ENCODE measurements at places on chromosomes 16 and 17.

DNA sequence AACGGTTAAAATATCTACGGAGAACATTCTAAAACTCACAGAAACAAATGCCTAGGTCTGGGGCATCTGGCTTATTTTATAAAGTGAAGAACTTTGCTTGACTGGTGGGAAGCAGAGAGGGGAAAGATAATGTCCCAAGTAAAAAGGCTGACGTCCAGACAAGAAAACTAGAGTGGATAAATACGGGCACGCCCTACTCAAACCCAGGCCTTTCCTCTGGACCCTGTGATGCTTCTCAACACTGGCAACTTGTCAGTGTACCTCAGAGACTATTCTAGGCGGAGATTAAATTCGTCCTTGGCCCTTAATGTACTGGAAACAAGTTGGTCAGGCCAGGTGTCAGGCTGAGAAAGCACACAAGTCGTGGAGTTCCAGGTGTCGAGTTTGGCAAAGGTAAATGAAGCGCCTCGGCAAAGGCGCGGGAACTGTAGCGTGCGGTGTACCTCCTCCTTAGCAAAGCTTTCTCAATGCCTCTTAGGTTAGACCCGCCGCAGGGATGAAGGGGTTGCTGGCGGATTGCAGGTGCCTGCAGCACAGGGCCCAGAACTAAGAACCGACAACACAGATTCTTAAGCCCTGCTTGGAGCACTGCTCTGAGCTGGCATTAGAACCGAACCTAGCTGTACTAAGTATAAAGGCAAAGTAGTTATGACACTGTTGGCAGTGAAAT is 668 bp upstream of the UNK start:
- no peak for DNase-seq

DNA sequence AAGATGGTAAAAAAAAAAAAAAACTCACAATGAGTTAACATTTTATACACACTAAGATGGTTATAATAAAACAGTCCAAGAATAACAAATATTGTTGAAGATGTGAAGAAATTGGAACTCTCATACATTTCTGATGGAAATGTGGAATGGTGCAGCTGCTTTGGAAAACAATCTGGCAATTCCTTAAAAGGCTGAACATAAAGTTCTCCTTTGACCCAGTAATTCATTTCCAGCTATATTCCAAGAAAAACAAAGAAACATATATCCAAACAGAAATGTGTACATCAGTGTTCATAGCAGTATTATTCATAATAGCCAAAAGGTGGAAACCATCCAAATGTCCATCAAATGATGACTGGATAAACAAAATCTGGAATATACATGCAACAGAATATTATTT is 97.3 kb upstream of the NETO2 start:
- no peak for DNase-seq

GRCh38 chr17:42969001-42969581 is 4.8 kb upstream of the AARSD1 start:
- DNase-seq: no peak

GRCh38 chr16:75420987-75421819 is 12.1 kb downstream of the CFDP1 start:
- peak; percentile 25 for DNase-seq

DNA sequence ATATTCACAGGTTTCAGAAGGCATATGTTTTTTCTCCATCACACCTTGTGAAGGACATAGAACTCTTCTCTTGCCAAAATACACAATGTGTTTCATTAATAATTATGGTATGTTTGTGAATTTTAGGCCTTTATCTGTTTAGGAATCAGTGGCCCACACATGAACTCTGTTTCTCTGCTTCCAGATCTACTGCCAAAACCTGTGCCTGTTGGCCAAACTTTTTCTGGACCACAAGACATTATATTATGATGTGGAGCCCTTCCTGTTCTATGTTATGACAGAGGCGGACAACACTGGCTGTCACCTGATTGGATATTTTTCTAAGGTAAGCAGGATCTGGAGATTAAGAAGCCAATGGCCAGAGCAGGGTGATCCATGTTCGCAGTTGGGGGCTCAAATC is 26.4 kb downstream of the TAC4 start:
- no peak for DNase-seq

- no peak for DNase-seq
These were observed 471.4 kb upstream of the RBFOX1 start for GRCh38 chr16:6861135-6861814.

GRCh38 chr16:2715519-2715918 is 4.5 kb downstream of the PRSS27 start:
- DNase-seq: peak; percentile 75

DNA sequence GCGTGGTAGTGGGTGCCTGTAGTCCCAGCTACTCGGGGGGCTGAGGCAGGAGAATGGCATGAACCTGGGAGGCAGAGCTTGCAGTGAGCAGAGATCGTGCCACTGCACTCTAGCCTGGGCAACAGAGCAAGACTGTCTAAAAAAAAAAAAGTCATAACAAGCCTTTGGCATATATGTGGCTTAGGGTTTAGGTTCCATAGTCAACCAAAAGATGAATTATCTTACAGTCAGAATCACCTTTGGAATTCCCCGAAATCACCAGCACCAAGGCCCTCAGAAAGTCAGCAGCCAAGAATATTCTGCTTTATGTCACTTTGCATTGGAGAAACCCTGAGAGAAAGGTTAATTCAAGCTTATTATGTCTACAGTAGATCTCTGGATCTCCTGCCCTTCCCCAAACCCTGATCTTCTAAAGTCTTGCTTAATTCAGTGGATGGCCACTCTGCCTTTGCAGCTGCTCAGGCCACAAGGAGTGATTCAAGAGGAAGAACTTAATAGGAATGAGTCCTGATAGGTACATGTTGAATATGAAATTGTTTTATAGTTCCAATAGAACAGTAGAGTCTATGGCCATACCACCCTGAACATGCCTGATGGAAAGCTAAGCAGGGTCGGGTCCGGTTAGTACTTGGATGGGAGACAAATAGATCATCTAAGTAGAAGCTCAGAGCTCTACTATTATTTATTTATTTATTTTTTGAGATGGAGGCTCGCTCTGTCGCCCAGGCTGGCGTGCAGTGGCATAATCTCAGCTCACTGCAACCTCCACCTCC is 196.0 kb upstream of the CACNG5 start:
- no peak for DNase-seq

DNA sequence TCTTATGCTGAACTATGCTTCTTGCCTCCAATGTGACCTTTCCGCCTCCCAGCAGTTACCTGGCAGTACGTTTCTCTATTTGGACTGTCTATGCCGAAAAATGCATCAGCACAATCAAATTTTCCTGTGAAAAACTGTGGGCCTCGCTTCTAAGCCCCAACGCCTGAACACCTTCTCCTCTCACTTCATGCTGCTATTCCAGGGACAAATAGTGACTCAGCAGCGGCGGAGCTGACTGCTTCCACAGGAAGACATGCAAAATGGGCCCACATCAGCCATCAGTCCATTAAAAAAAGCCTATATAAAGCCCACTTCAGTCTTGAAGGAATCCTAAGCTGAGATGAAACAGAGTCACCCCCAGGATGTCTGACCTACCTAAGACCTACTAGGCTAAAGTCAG is 10.5 kb upstream of the PIP4K2B start:
- no peak for DNase-seq

DNA sequence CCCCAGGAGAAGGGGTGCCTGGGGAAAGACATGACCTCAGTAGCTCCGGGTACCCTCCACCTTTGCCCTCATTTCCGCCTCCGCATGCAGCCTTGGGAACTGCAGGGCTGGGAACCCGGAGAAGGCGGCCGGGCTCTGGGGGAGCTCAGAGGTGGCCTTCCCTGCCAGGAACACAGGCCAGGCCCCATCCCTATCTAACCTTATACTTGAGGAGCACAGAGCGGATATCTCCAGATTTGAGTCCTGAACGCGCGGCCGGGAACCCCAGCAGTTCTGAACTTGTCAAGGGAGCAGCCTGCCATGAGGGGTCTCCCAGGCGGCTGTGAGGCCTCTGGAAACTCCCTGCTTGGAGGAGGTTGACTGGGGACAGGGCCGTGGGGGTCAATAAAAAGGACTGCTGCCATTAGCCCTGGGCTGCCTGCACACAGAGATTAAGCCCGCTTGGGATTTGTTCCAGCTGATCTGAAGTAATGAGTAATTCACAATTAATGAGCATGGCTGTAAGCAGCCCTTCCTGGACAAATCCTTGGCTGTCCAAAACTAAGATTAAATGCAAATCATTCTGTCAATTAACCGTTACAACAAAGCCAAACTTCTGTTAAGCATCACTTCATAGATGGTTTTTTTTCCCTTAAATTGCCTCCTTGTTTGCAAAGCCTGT is 26.3 kb upstream of the METRNL start:
- DNase-seq: no peak

- no peak for DNase-seq
These were observed 48.3 kb downstream of the UBE2G1 start for GRCh38 chr17:4318186-4318585.

- DNase-seq: no peak
These were observed 805 bp downstream of the HNF1B start for GRCh38 chr17:37743875-37744632.

DNA sequence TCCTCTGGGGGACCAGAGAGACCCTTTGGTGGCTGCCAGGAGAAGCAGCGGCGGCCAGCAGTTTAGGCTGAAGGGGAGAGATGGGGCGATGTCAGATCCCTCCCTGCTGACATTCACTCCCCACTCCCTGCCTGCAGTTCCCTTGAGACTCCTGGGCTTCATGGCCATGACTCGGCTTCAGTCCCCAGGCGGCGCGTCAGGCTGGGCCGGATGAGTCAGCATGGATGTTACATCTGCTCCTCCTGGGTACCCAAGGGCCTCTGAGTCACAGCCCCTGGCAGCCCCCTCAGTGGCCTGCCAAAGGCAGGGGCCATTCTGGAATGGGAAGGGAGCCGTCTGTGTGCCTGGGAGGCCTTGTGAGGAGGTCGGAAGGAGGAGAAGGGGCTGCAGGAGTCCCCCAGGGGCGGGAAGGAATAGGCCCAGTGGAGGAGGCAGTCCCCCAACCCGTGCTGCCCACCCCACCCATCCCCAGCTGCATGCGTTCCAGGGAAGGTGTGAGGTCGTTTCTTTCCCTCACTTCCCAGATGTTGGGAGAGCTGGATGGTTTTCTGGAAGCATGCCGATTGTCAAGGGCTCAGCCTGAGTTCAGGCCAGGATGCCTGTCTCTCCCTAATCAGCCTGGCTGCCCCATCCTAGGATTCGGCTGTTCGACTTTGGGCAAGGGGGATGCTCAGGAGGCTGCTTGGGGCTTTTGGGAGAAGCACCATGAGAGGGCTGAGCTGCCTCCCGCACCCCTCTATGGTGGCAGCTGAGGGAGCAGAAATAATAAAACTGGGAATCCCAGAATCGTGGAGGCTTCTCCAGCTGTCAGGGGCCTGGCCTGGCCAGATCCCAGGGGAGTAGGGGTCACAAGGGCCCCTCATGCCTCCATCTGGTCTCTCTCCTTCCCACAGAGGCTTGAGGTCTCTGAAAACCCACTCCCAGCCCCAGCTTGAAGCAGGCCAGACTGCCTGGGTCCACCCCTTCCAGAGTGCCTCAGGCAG is 9.7 kb downstream of the RHBDL3 start:
- peak; percentile 97 for DNase-seq

GRCh38 chr16:85200471-85201278 is 88.4 kb upstream of the CIBAR2 start:
- no peak for DNase-seq

DNA sequence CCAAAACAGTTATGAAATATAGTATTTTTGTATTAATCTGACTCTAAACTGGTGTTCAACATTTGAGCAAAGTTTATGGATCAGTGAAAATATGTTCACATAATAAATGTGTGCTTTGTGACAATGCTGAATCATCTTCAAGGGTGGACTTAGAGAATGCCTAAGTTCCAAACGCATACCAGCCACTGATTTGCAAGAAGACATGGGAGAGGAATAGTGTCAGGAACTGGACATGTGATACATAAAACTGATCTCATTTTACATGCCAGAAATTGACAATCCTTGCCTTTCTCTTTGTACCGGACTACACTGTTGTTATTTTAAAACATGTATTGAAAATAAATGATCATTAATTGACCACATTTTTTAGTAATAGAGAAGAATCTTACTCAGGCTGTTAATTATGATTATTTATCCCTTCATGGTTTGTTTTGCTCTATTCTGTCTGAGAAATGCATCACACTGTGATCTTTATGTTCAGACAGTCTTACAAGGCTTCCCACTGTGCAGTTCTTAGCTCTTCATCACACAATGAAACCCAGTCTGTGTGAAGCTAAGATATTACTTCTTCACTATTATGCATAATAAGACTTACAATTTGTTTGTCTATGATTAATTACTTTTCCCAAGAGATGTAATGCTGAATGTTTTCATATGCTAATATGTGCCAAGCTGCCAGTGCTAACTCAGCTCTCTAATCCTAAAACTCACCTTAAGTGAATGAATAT is 1180.6 kb upstream of the CDH8 start:
- no peak for DNase-seq

- peak; percentile 84 for DNase-seq
These were observed 38.3 kb downstream of the CDK5R1 start for GRCh38 chr17:32525122-32525521.

- no peak for DNase-seq
These were observed 1.4 kb downstream of the CUEDC1 start for GRCh38 chr17:57953705-57954396.

GRCh38 chr17:76163919-76164318 is 22.9 kb upstream of the FOXJ1 start:
- DNase-seq: no peak

GRCh38 chr17:48478224-48479013 is 48.4 kb upstream of the SKAP1 start:
- no peak for DNase-seq

GRCh38 chr16:53509906-53510703 is 7.1 kb upstream of the AKTIP start:
- peak; percentile 79 for DNase-seq

DNA sequence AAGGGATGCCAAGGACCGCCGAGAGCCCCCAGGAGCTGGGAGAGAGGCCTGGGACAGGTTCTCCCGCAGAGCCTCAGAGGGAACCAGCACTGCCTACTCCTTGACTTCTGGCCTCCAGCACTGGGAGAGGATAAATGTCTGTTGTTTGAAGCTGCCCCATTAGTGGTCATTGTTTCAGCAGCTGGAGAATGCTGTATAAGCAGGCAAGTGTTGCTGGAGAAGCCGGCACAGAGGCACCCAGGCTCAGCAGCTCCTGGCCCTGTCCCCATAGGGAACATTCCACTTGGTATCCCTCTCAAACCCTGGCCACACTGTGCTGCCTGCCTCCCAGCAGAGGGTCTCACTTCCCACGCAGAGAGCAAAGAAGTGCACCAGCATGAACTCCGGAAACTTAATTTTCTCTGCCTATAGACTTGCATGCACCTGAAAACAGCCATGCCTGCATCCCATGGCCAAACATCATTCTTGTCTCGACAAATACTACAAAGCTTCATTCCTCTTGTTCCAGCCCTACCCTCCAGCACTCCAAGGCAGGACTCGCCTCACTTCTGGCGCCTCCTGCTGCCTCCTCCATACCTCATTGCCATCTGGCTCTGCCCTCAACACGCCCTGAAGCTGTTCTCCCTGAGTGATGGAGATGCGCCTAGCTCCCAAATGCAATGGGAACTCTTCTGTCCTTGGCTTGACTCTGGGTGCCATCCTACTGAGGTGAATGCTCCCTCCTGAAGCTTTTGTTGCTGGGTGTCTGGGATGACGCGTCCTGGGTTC is 88.1 kb downstream of the DNAH17 start:
- no peak for DNase-seq

DNA sequence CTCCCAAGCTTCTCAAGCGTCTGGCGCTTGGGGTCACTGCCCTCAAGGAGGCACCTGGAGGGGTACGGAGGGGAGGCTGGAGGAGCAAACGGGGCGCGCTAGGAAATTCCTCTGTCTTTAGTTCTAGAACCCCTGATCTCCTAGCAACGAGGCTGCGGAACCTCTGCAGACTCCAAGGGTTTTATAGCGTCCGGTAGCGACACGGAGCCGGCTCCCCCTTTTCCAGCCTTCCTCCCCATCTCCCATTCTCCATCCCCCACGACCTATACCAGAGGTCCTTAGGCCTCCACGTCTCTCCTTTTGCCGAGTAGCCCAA is 601 bp upstream of the CDIPT start:
- DNase-seq: no peak
